ENCODE measurements at places on chromosomes 11 and 22.

- no peak for DNase-seq
Measured at GRCh38 chr22:45772743-45773142, 101.1 kb downstream of the ATXN10 start.

- DNase-seq: no peak
Measured at GRCh38 chr22:35903571-35904335, 124.9 kb downstream of the RBFOX2 start.

DNA sequence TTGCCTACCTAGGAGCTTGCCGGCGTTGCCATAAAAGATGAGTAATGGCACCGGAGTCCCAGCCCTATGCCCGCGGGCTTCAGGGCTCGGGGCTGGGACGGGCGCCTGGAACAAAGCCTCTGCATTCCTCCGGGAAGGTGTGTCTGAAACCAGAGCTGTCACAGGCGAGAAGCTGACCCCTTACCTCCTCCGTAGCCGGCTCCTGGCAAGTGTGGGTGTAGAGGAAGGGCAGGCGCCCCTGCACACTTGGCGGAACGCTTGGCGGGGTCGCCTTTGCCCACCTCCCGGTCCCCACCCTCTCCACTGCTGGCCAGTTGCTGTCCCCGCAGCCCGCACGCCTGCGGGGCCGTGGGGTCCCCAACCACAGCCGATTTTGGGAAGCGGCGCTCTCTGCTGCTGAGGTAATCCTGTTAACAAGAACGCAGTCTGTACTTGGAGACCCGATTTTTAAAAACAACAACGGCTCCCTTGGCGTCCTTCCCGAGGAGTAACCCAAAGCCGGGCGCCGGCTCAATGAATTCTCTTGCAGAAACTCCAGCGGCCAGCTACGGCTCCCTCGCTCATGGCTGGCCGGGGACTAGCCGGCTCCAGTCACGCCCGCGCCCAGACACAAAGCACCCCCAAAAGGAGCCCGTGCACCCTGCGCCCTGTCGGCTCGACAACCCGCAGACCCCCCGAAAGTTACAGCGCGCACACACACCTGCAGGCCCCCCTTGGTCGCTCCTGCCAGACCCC lies 89.2 kb downstream of the PLEKHA7 start:
- DNase-seq: no peak

- DNase-seq: no peak
Measured at GRCh38 chr11:120354068-120354467, 17.9 kb downstream of the ARHGEF12 start.

- DNase-seq: no peak
Measured at GRCh38 chr11:2645779-2646118, 54.0 kb downstream of the KCNQ1OT1 start.

GRCh38 chr22:25714739-25715138 lies 27.2 kb upstream of the MYO18B start:
- DNase-seq: no peak

DNA sequence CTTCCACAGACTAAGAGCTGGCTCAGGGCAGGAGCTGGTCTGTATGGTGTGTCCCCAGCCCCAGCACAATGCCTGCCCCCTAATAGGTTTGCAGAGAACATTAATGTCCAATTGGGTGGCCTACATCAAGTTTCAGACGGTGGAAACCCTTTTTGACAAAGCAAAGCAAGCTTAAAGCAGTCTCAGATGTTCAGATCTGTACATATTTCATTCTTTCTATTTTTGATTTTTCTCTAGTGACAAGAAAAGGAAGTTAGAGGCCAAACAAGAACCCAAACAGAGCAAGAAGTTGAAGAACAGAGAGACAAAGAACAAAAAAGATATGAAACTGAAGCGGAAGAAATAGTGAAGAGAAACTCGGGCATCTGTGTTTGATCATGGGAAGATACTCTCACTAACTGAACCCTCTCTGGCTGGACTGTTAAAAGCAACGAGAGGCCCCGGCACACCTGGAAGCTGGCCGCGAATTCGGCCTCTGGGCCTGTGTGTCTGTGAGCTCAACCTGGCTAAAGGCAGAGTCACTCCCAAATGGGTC lies 40.5 kb downstream of the NAT10 start:
- DNase-seq: no peak

GRCh38 chr11:67006029-67006884 lies 16.7 kb upstream of the SYT12 start:
- DNase-seq: no peak

DNA sequence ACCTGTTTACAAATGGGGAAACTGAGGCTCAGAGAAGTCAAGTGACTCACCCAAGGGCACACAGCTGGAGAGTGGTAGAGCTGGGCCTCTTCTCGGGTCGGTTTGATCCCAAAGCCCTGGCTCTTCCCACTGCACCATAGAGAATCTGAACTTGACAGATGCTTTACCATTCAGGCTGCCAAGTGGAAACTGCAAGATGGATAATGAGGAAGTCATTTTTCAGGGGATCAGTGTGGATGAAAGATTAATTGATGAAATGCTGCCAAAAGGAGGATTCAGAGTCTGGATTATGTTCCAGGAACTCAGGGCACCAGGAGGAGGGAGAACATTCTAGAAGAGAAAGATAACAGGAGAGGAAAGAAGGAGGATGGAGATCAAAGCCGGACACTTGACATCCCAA lies 185.9 kb upstream of the ZBED5 start:
- DNase-seq: no peak

DNA sequence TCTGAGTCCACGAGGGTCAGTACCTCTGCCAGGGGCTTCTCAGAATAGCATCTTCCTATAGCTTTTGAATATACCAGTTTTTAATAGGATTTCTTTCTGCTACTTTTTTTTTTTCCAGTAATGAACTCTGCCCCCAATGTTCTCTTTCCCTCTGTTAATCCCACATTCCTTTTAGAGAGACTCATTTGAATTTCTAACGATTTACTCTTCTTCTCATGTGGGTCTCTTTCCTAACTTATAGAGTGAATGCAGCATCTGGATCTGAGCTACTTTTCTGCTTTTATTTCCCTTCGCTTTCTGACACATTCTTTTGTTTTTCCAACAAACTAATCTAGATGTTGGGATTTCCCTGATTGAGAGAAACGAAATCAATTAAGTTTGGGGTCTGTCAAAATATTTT lies 71.4 kb downstream of the INSC start:
- no peak for DNase-seq

DNA sequence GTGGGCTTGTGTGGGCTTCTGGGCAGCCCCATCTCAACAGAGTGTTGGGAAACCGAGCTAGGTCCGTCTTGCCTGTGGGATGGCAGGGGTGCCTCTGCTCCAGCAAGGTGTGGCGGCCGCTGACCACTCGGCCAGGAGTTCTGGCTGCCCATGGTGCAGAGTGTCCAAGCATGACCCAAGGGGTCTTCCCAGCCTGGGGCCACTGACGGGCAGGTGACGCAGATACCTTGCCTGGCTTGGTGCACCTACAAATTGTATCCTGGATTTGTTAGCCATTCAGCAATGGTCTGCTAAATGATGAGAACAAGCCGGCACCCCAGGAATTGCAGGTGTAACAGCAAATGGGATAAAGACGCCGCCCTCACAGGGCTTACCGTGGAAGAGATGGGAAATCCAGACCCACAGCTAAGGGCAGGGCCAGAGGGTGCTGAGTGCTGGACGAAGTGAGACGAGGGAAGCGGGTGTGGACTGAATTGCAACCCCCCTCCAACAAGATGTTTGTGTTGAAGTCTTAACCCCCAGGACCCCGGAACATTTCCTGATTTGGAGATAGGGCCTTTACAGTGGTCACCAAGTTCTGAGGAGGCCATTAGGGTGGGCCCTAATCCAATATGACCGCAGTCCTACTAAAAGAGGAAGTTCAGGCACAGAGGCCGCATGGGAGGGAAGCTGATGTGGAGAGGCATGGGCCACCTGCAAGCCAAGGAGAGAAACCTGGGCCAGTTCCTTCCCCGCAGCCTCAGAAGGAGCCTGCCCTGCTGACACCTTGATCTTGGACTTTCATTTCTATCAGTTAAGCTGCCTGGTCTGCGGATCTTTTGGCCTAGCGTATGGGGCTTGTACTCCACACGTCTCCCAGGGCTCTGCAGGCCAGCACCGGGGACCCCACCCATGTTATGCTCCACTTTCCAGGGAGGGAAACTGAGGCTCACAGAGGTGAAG lies 45.2 kb upstream of the LINC01488 start:
- no peak for DNase-seq

GRCh38 chr22:29747832-29748231 lies 19.0 kb downstream of the ZMAT5 start:
- no peak for DNase-seq

GRCh38 chr11:34631737-34632104 lies 10.8 kb downstream of the EHF start:
- no peak for DNase-seq

DNA sequence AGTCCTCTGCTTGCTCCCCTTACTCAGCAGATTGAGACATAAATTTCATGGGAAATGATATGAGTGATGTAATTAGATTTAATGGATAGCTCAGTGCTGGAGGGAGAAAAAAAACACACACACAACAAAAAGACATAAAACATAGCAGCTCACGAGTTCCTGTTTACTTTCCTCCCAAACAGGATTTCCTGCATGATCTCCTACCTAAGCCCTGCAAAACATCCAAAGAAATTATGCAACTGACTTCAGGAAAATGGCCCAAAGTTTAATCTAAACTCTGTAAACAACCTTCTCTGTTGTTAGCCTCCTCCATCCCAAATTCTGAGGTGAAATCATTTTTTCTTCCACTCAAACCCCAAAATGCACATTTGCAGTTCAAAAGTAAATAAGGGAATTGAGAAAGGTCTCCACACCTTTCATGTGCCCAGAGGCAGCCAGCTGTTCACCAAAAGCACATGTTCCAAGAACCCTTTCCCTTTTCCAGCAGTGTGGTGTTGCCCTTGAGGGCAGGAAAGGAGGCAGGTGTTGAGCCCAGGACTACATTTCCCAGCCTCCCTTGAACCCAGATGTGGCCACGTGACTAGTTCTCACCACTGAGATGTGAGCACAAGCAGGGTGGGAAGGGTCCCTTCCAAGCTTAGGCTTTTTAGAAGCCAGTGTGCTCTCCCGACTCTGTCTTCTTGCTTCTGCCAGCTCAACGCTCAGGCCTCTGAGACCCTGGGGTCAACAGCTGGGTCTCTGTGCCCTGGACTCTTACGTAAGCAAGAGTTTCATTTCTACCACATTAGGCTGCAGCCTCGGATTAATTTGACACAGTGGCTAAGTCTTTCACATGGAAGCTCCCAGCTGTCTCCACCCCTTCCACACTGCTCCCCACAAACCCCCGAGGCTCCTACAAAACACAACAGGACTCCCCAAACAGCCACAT lies 301.2 kb downstream of the CTTN start:
- no peak for DNase-seq

- no peak for DNase-seq
Measured at GRCh38 chr11:24514219-24514594, 17.4 kb downstream of the LUZP2 start.

DNA sequence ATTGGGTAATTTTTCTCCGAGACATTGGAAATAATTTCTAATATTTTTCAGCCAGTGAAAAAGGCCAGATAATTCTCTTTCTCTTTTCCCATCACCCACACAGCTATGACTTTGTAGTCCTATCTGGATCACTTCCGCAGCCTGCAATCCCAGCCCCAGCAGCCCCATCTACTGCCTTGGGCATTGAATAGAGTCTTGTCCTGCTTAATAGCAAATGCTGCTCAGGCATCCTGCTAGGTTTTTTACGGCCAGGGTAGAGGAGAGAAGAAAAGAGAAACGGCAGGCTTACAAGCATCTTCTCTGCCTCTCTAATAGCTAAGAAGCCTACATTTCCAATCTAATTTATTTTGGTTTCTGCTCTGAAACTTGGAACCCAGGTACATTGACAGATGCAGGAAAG lies 154.3 kb upstream of the B3GAT1 start:
- DNase-seq: no peak

GRCh38 chr22:32204040-32204855 lies 625 bp downstream of the RFPL2 start:
- no peak for DNase-seq

DNA sequence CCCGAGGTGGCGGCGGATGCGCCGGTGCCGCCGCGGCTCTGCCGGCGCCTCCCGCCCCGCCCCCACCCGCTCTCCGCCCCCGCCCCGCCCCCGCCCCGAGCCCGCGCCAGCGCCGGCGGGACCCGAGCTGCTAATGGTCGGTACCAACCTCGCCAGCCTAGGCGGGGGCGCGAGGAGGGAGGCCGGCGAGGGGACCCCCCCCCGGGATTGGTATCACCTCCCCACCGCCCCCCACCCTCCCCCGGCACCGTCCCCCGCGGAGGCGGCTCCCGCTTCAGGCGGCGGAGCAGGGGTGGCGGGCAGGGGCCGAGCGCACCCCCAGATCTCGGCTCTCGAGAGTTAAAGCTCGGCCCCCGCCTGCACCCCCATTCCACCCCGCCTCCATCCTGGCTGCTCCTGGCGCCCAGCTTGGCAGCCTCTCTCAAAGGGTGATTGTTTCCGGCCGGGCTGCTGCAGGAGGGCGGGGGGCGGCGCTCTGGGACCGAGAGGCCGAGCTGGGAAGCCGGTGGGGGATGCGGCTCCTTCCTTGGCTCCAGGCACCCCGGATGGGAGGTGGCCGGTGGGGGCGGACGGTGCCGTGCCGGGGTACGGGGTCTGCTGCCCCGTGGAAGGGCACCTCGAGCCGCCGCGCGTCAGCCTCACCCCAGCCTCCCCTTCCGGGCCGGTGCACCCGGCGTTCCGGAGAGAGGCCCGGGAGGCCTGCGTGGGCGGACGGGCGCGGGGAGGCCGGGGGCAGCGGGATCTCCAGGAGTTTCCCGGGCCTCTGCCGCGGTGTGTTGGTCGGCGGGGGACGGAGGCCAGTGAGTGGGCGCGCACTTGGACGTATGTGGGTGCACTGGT lies at the start of gene B3GAT1:
B3GAT1 (minus strand) TSS at position 40 of the 840 bp plus-strand sequence. CDS start 24,583 bp downstream, outside the sequence.
- DNase-seq: no peak

GRCh38 chr11:69899957-69900821 lies 81.0 kb upstream of the FGF3 start:
- DNase-seq: no peak

DNA sequence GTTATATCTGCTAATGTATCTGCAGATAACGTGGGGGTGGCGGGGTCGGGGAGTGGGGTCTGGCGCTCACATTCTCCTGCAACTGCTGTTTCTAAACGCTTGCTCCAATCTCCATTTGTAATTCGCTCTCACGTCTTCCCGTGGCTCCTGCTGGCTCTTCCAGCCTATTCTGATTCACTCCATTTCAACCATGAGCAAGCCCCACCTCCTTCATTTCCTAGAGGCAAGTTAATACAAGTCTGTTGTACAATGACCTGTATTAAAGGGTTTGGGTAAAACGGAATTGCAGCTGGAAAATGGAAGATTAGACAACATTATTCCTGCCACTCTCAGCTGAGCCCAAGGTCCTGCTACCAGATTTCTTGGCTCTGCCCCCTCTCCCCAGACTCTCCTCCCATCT lies 132.3 kb downstream of the CSNK2A3 start:
- DNase-seq: no peak

- DNase-seq: no peak
Measured at GRCh38 chr11:72209101-72209500, 7.5 kb upstream of the FOLR2 start.

DNA sequence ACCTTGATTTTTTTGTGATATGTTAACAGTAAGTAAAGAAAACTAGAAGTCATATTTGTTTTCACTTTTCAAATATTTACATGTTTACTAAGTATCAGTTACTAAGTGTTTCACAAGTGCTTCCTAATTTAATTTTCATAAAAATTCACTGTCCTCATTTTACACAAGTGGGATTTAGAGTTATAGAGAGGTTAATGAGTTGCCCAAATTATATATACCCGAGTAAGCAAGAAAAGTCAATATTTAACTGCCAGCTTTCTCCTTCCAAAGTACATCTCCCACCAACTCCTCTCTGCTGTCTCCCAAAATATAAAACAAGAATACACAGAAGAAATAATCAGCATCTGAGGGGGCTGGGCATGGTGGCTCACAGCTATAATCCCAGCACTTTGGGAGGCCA lies 896.7 kb upstream of the ANO3 start:
- no peak for DNase-seq

- no peak for DNase-seq
Measured at GRCh38 chr11:31809857-31810778, 1.0 kb downstream of the PAX6 start.

- no peak for DNase-seq
Measured at GRCh38 chr22:32023251-32023827, 19.7 kb upstream of the SLC5A1 start.

All from stimulated activated CD8-positive, alpha-beta memory T cell treated with anti-CD3 and anti-CD28 coated beads, Interleukin-15, amount 100 ng/mL, for 24 hours (primary cell).